ENCODE measurements at places on chromosomes 7 and 10. TPM values are rescaled to one million over a fixed set of nuclear protein-coding genes. Genes with fewer than 3 reads are reported as not detected.

EBLN1 gene
- total RNA-seq, result not detected

PIP gene
- total RNA-seq, result not detected

HGF gene
- not detected for total RNA-seq

CCL26 gene
- not detected for total RNA-seq

LIPM gene
- total RNA-seq, result not detected
